CD4-positive, alpha-beta memory T cell (primary cell): ENCODE measurements at places on chromosomes 3 and 15.
A peak's percentile ranks its signal among the peaks of the same experiment; 100 is the strongest.

- no peak for DNase-seq
Measured at GRCh38 chr3:18660059-18660458, 234.9 kb upstream of the SATB1 start.

DNA sequence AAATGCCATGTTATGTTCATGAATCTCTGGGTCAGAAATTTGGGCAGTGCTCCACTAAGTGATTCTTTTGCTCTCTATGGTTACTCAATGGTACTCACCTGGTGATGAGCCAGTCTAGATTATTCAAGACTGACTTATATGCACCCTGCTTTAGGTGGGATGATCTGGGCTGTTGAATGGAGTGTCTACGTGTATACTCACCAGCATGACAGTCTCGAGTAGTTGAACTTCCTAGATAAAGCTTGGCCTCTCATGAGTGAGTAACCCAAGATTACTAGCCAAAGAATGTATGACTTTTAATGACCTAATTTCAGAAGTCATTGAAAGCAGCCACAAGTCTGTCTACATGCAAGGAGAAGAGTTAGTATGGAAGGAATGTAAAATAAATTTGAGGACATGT, 77.5 kb upstream of the CADM2 start:
- no peak for DNase-seq

- no peak for DNase-seq
Measured at GRCh38 chr3:184200825-184201224, 14.8 kb downstream of the ABCF3 start.

DNA sequence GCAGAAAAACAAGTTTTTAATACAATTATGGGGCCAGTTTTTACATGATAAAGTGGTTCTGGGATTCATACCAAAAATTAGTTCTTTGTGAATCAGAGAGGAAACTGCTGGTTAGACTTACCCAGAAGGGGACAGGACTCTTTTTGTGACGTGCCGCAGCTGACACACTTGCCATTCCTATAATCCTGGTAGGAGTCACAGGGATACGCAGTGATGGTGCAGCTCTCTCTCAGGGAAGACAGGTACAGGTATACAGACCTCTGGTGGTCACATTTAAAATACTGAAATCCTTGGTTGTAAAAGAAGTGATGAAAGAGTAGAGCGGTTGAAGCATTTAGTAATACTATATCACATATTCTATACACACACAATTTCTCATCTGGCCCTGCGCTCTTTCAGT, 20.2 kb upstream of the TMEM41A start:
- DNase-seq, result no peak

DNA sequence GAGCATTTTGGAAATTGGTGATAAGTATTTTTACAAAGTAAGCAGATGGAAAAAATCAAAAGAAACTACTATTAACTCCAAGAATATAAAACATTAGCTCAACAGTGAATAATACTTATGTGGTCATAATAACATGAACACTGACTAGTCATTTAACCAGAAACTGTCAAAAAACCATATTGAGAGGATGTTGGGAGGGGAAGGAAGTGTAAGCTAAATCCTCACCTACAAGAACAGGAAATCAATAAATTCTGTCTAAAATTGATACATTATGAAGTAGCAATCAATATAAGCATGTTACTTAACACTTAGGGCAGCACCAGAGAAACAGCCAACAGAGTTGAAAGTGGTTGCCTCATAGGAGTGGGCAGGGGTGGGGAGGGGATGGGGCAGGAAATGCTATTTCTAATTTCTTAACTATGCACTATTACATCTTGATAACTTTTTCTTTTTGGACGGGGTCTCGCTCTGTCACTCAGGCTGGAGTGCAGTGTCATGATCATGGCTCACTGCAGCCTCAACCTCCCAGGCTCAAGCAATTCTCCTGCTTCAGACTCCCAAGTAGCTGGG, 41.7 kb downstream of the CCR3 start:
- DNase-seq, result no peak

DNA sequence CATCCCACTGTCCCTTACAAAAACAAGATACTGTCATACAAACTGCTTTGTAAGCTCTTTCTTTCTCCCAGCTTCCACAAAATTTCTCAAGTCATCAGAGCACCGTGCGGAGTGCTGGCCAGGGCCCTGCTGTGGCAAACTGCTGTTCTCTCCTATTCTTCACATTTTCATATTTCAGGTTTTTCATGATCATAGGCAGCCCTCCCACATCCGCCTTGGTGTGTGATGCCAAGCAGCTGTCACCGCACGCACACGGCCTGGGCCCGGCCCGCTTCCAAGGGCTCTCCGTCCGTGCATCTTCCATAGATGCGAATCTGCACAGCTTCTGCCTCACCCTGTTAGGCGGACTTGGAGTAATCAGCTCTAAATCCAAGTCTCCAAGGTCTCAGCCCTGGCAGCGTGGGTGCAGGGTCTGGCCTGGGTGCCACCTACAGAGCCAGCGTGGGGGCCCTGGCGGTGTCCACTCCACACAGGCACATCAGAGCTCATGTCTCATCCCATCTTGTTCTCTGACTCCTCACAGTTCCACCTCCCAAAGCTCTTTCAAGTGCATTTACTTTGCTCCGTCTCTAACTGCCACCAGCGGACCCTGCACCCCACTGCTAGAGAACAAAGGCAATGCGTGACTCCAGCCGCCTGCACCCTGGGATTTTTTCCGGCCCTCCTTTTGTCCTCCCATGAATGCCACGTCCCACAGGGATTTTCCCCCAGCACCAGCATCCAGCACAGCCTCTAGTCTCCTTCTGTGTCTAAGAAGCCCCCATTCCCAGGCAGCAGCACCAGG, 27.2 kb downstream of the CYFIP1 start:
- DNase-seq, result no peak

GRCh38 chr3:102481050-102481449, 46.2 kb downstream of the ZPLD1 start:
- DNase-seq, result no peak

- no peak for DNase-seq
Measured at GRCh38 chr3:25120665-25121064, 307.4 kb upstream of the RARB start.

DNA sequence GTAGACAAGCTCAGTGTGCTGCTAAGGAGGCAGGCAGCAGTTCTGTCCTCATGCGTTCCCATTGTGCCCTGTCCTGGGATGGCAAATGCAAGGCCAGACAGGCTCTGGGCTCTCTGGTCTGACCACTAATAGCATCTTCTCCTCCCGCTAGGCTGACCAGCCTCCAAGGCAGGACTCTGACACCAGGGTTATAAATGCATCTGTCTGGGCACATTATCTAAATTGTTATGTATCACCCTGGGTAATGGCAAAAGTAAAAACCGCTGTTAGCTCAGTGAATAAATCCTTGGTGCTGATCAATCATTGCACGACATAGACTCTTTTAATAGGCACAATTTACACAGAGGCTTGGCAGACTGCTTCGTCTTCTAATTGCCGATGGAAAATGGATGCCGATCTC, 85.6 kb downstream of the CLSTN2 start:
- DNase-seq, result no peak

DNA sequence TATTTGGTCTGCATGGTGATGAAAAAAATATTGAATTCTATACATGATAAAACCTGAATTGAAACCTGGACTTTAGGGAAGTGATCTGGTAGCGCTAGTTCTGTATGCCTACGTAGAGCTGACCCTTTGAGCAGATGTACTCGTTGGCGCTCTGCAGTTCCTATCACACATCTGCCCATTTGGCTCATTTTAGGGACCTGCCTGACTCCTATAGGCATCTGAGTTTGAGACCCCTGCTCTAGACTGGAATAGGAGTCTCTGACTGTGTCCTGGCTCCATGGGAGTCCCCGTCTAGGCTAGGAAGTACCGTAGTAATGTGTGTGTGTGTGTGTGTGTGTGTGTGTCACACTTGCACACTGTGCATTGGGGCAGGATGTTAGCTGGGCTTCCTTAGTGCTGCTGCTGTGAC, 21.2 kb downstream of the STARD5 start:
- no peak for DNase-seq

- DNase-seq, result no peak
Measured at GRCh38 chr3:126064627-126065258, 19.2 kb downstream of the SLC41A3 start.

DNA sequence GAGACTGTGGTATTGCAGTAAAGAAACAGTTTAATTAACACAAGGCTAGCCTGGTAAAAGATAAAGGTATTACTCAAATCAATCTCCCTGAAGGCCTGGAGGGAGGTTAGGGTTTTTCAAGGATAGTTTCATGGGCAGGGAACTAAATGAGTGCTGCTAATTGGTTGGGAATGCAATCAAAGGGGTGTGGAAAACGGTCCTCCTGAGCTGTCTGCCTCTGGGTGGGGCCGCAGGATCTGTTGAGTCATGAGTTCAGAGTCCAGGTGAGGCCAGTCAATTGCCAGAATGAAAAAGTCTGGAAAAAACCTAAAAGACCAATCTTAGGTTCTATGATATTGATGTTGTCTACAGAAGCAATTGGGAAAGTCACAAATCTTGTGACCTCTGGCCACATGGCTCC, 293.2 kb downstream of the MCTP2 start:
- no peak for DNase-seq

- no peak for DNase-seq
Measured at GRCh38 chr3:156617145-156617544, 57.2 kb upstream of the TIPARP start.

DNA sequence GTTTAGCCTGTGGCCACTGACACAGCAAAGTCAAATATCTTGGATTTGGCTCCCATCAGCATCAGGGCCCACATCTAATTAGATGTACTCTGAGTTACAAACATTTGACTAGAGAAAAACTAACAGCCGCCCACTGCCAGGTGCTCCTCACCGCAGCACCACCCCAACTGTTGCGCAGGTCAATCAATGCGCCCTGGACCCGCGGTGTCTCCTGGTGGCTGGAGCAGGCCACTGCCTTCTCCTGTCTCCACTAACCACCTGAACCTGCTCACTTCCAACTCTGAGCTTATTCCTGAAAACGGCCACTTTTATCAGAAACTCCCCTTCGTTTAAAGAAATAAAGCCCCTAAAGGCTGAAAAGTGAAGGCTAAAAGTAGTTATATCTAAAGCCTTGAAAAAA, 4.3 kb downstream of the RIOX2 start:
- no peak for DNase-seq

DNA sequence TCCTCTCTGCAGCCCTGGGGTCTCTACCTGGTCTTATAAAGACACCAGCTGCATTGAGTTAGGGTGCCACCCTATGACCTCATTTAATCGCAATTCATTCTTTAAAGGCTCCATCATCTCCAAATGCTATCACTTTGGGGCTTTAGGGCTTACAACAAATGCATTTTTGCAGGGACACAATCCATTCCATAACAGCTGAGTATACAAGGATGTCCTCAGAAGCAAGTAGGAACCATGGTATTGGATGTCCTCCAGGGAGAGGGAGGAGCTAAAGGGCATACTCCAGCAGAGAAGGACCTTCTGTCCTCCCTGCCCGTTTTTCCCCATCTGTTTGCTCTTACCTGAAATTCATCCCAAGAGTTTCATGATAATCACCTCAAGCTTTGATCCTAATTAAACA, 30.3 kb downstream of the UMPS start:
- DNase-seq, result no peak

DNA sequence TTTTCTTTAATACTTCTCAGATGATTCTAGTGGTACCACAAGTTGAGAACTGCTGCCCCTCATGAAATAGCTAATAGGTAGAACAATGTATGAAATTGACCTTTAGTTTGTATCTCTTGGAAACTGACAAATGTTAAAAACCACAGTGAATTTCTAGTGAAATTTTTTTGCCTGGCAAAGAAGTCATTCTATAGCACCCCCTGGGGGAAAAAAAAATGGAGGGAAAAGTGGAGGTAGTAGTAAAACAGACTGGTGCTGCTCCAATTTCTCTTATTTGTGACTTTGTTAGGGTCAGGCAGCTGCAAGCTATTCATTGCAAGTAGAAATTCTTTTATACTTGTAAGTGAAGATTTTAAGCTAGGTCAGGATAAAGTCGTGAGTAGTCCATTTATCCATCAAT, 605.0 kb downstream of the NLGN1 start:
- no peak for DNase-seq

DNA sequence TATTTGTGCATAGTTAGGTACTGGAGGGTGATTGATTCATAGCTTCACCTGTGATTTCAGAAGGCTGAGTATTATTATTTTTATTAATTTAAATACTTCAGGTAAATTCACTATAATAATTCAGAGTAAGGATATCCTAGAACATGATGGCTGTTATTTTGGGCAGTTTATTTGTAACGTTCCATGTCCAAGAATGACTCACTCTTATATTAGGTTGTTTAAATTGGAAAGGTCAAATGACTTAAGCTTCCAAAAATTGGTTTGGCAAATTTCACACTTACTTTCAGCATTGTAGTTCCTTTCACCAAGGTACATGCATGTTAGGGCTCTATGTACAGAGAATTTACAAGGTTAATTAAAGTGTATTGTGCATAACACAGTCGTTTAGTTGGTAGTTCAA, 120.2 kb downstream of the EPHA3 start:
- DNase-seq, result no peak

DNA sequence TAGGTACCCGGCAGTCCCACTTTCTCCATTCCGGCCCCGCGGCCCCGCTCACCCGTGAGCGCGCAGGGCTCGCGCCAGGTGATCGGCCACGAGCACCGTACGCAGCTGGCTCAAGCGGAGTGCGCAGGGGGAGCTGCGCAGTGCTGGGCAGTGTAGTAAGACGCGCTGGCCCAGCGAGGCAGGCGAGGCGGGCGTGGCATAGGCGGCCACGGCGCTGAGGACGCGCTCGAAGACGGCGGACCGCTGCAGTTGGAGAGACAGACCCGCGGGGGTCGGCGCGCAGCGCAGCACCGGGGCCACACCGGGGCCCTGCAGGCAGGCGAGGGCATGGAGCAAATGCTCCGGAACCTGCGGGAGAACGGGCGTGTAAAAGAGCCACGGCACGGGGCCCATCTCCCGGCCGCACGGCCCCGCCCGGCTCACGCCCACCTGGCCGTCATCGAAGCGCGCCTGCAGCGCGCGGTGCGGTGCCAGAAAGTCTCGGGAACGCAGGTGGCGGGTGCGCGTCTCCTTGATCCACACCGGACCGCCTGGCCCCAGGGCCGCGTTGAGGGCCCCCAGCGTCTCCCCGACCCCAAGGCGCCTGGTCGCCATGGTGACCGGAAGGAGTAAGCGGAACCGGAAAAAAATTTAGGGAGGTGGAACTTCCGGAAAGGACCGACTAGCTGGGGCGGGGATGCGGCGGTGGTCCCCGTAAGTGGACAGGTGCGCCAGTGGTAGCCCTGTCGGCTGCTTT, at the start of gene DALRD3:
Gene DALRD3 (minus strand): TSS at position 610 of the 736 bp plus-strand sequence. CDS start 16 bp downstream, at position 594.
- peak; percentile 64 for DNase-seq

- DNase-seq, result no peak
Measured at GRCh38 chr15:79434361-79434760, 2.2 kb downstream of the MINAR1 start.

DNA sequence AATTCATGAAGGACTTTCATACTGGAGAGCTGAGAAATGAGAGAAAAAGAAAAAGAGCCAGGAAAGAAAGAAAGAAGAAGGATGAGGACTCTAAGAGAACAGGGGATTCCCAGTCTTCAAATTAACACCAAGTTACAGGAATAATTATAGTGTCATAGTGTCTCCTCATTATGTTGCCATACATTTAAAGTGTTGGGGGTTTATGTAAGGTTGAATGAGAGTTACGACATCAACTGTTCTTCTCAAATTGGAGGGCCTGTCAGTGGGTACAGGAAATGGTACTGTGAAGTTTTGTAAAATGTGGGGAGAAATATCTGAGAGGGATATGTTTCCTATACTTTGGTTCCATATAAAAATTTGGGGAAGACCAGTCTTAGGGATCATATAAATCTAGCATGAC, 12.3 kb upstream of the CD200 start:
- no peak for DNase-seq
